ENCODE measurements at places on chromosomes 1 and 21.
A peak's percentile ranks its signal among the peaks of the same experiment; 100 is the strongest.

GRCh38 chr1:103363008-103363365 is 162.5 kb upstream of the RNPC3 start:
- no peak for DNase-seq

GRCh38 chr1:55980582-55980981 is 598.8 kb downstream of the PLPP3 start:
- no peak for DNase-seq

- peak; percentile 77 for DNase-seq
Measured at GRCh38 chr1:165914136-165914798, 86.9 kb downstream of the UCK2 start.

DNA sequence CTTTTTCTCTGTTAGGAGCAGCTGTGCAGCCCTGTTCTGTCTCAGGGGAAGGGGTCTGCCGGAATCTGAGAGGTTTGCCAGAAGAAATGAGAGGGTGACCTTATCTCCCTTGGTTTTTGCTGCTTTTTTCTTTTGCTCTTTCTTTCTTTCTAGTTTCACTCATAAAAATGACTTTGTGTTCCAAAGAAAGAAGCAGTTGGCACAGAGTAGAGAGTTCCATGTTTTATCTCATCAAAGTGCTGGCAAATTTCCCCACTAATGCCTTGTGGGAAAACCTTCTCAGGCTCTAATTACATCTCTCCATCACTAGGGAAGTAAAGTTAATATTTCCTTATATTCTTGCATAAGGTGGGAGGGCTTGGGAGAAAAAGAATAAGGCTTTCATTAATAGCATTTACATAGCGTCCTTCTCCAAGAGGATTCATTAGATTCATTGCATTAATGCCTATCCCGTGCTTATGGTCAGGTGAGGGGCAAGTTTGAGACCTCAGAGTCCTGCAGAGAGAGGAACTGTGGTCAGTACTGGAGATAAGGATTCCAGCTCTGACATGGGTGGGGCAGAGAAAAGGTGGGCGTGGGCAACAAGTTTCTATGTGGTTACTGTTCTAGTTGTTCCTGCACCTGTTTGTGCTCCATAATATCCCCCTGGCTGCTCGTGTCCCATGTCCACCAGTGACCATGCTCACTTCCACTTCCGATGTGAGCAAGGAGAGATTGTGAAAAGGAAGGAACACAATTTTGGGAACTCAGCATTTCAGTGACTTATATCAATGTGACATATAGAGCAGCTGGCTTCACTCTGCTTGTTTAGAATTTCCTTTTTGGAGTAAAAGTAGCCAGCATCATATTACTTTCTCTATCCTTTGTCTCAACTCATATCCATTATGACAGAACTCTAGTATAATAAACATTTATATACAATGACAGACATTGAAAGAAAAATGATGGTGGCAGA is 79.5 kb downstream of the DISC1 start:
- DNase-seq: no peak

- DNase-seq: peak; percentile 59
Measured at GRCh38 chr1:45012639-45013278, 705 bp downstream of the UROD start.

GRCh38 chr1:91895832-91896556 is 10.0 kb upstream of the TGFBR3 start:
- DNase-seq: no peak

- DNase-seq: no peak
Measured at GRCh38 chr1:31609514-31610118, 7.9 kb upstream of the HCRTR1 start.

DNA sequence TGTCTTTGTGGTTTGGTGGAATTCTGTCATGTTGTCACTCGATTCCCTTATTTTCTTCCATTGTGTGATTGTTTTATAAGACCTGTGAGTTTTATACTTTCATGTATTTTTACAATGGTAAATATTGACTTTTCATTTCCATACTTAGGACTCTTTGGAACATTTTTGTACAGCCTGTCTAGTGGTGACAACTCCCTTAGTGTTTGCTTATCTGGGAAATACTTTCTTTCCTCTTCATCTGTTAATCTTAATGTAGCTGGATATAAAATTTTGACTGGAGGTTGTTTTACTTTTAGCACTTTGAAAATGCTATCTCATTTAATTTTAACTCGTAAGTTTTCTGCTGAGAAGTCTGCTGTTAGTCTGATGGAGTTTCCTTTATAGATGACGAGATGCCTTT is 310.5 kb downstream of the NUF2 start:
- DNase-seq: no peak

DNA sequence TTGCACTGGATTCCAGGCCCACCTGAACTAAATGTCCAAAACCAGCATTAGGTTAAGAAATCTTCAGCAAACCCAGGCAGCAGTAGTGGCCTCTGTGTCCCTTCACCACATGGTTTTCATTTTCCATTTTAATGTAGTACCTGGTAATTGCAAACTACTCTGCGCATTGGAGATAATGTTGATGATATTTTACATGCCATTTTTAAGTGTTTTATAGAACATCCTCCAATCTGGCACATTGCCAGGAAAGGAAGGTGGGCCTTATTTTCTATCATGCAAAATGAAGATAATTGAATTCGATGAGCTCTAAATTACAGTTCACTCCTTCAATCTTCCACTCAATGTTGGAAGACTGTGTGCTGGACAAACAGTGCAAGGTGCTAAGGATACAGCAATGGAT is 89.5 kb downstream of the ZC3H11B start:
- DNase-seq: no peak

- no peak for DNase-seq
Measured at GRCh38 chr1:20405051-20405754, 80.8 kb downstream of the CAMK2N1 start.

GRCh38 chr1:16017461-16018303 is at the start of gene HSPB7:
HSPB7 (minus strand) TSS chr1:16018043; CDS start chr1:16017963, 80 bp downstream.
- DNase-seq: peak; percentile 85

DNA sequence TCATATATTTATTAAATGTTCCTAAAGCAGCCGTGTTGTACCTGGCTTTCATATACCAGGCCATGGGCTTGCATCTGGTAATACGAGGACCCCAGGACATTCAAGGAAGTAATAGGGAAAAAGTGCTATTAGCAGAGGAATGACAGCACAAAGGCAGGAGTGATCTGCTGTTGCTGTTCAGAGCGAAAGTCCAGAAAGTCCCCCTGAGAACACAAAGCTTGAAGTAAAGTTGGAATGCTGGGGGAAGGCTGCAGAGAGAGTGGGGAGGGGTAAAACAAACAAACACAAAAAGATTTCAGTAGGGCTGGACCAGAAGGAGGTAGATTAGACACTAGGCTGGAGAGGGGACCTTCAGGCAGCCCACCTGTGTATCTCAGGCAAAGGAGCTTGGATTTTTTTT is 94.6 kb upstream of the C8B start:
- DNase-seq: no peak

All from fibroblast of skin of back (primary cell).